Activated naive CD4-positive, alpha-beta T cell treated with anti-CD3 and anti-CD28 coated beads, Interleukin-2, amount 50 U/mL, for 72 hours (primary cell): ENCODE measurements at places on chromosomes 4 and X.

- peak; percentile 24 for DNase-seq
Observed at GRCh38 chr4:39446842-39447573, 11.7 kb downstream of the RPL9 start.

- no peak for DNase-seq
Observed at GRCh38 chr4:128573781-128574508, 235.6 kb upstream of the JADE1 start.

DNA sequence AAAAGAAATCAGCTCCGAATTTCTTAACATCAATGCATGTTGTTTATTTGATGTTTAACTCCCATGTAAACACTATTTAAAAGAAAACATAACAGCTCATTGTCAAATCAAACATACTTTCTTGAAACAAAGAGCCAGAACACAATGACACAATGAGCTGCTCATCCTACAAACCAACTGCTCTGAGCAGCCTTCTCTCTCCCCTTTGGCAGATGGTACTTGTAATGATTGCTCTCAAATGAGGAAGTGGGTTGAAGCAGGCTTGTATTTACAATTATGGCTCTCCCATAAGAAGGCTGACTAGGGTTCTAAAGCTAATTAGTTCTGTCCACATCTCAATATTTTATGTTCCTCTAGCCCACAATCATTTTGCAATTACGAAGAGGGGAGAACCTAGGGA is 637.8 kb upstream of the ADGRL3 start:
- no peak for DNase-seq

- DNase-seq: no peak
Observed at GRCh38 chrX:103279624-103280023, 3.1 kb upstream of the TCEAL5 start.

- DNase-seq: no peak
Observed at GRCh38 chrX:21155916-21156315, 218.3 kb upstream of the CNKSR2 start.

DNA sequence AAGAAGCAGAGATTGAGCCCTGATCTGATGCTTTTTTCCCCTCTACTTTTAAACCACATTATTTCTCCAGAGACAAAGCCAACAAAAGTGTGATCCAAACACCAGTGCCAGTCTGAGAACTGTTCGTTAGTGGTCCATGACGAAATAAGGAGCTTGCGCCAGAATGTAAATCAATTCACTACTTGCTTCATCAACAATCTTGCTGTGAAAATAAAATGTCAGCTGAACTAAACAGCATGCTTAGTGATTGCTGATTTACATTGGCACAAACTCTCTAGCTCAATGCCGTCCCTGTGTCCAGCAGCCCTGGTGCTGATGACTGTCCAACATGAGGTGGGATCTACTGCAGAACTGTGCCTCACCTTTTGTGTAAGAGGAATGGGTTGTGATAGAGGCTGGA is 71.3 kb downstream of the SOX3 start:
- no peak for DNase-seq
